ENCODE measurements at places on chromosomes 7 and 10.

GRCh38 chr10:18659819-18660535, 746 bp downstream of the ARL5B start:
- DNase-seq, result no peak

- DNase-seq, result no peak
Measured at GRCh38 chr10:14022954-14023672, 307.6 kb downstream of the FRMD4A start.

DNA sequence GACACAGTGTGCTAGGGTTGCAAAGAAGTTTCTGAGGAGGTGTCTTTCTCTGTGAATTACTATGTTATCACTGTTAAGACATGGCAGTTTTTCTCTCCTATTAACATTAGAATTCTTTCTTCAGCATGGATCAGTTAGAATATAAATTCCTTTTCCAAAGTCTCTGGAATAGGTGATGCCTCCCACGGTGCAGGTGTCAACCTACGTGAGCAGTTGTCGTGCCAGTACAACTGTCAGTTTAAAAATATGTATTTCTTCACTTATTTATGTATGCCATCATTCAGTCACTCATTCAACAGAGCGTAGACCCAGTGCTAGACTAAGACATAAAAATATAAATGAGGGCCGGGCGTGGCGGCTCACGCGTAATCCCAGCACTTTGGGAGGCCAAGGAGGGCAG, 83.5 kb downstream of the TACC2 start:
- DNase-seq, result no peak

- DNase-seq, result no peak
Measured at GRCh38 chr10:50896721-50897120, 11.3 kb upstream of the A1CF start.

DNA sequence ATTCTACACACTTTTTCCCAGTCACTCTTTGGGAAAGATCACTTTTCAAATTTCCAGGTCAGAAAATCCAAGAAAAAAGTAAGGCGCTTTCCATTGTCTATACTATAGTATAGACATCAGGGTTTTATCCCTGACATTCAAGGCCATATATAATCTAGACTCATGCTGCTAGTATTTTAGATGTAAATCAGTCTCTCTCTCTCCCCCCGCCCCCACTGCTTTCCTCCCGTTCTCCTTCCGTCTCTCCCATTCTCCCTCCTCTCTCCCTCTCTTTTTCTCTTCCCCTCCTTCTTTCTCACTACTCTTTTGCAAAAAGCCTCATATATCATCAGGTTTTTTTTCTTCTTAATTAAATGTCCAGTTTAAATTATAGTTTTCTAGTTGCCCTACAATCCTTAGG, 154.8 kb downstream of the PHF14 start:
- DNase-seq, result no peak

DNA sequence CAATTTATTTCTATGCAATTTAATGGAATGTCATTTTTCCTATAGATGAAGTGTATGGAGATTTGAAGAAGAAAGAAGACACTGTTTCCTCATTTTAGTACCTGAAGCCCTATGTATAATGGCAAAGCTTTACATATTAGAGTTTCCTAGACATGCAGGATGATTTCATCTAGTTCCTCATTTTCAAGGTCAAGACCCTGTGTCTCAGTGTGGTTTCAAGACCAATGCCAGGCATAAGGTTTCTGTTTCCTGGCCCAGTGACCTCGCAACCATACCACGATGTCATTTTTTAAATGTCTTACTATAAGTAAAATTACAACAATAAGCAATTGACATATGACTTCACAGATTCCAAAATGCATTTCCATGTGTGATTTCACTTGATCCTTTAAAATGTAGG, 336.5 kb upstream of the PRKCQ start:
- DNase-seq, result no peak

DNA sequence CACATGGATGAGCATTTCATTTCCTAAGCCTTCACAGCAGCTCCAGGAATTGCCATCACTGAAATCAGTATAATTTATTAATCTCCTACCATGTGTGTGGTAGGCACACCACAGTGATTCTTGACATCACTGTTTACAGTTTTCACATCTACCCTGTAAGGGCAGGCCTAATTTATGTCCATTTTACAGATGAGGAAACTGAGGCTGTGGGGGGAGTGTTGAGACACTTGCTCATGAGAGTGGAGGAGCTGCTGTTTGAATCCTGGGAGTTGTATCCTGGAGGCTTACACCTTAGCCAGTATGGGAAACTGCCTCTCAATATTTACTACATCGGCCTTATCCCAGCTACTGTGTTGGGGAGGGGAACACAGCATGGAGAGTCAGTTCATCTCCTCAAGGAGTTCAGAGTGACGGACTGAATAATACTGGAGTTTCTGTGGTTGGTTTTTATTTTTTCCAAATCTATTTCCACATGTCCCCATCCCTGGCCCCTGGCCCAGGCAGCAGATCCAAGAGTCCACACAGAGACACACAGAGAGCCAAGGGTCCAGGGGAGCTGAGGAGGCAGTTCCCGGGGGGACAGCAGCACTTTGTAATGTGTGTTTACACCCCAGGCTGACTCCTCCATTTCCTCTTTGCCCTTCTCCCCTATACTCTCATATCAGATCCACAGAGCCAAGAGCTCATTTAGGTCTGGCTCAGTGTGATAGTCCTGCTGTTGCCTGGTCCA, 13.2 kb downstream of the UBTD1 start:
- no peak for DNase-seq

DNA sequence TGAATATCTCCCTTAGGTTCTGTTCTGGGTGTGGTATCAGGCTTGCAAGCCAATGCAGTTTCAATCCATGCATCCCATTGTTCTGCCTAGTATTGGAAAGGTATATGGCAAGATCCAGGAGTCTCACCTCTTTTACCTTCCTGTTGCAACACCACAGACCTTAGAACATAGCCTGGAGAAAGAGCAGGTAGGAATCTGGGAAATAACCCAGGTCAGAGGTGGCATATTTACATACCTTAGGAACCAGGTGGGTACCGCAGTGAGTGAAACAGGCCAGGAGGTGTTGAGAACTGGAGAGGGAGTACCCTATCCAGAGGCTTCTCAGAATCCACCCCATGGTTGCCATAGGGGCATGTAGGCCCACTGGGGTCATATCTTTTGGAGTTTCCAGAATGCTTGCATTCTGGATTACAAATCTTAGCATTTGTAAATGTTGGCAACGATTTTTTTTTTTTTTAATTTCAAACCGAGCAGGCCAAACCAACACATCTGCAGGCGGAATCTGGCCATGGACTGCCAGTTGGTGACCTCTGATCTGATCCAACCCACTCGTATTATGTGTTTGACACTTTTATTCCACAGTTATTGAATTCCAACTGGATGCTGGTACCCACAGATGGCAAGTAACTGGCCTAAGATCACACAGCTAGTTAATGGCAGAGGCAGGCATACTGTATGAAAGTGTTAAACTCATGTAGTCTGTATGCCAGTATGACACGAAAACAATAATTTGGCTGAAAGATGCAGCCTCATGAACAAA, 180.3 kb upstream of the TCF7L2 start:
- no peak for DNase-seq

DNA sequence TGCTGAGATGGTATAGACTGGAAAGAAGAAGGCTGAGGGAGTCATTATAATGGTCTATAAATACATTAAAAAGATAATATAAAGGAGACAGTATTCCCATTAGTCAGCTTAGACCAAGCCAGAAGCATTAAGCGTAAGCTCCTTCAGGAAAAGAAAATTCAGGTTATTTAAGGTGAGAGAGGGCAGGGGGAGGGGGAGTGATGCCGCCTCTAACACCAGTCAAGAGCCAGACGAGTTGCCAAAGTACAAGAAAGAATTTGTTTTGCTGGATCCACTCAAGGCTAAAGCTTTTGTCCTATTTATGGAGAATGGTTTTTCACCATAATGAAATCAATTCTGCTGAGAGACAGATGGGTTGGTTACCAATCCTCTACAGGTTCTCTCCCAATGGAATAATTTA, 99.3 kb downstream of the CFAP58 start:
- no peak for DNase-seq

GRCh38 chr7:87498893-87499292, 23.4 kb upstream of the ABCB4 start:
- DNase-seq, result no peak

- DNase-seq, result no peak
Measured at GRCh38 chr7:151010037-151010306, 14.3 kb downstream of the ATG9B start.

- DNase-seq, result no peak
Measured at GRCh38 chr7:78496096-78496630, 697.6 kb downstream of the PHTF2 start.

DNA sequence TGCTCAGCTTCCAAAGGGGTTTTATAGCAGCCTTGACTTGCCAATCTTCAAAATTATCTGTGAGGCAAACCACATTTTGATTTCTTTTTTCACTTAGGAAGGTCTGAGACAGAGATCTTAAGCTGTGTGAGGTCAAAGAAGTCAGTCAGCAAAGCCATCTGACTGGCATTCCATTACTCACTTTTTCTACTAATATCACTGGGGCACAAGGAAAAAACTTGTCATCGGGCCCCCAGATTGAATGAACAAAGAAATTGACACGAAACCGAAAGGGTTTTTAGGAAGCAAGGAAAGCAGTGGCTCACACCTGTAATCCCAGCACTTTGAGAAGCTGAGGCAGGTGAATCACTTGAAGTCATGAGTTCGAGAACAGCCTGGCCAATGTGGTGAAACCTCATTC, 78.5 kb upstream of the FRMD4A start:
- no peak for DNase-seq

GRCh38 chr7:131007439-131008330, 273.7 kb upstream of the KLF14 start:
- peak; percentile 51 for DNase-seq
